ENCODE measurements at places on chromosomes 3 and 15.

GRCh38 chr3:62454916-62455315 lies 81.6 kb upstream of the FEZF2 start:
- no peaks in the 10 kb centered on the region for H3K27me3 ChIP-seq
- H3K4me3 ChIP-seq = no peak overlapping the region
- H3K27ac ChIP-seq = no peak overlapping the region
- no peak for DNase-seq
- H3K36me3 ChIP-seq = no peaks in the 10 kb centered on the region

GRCh38 chr15:60473135-60473534 lies 5.8 kb downstream of the ICE2 start:
- no peak for DNase-seq
- H3K4me3 ChIP-seq = no peak overlapping the region
- no peak overlapping the region for H3K27ac ChIP-seq
- no peaks in the 10 kb centered on the region for H3K27me3 ChIP-seq

- H3K4me1 ChIP-seq = no peaks in the 10 kb centered on the region
- no peak for DNase-seq
- no peaks in the 10 kb centered on the region for H3K27me3 ChIP-seq
- no peaks in the 10 kb centered on the region for H3K36me3 ChIP-seq
Observed at GRCh38 chr15:32861761-32862160, 144.0 kb downstream of the GREM1 start.

DNA sequence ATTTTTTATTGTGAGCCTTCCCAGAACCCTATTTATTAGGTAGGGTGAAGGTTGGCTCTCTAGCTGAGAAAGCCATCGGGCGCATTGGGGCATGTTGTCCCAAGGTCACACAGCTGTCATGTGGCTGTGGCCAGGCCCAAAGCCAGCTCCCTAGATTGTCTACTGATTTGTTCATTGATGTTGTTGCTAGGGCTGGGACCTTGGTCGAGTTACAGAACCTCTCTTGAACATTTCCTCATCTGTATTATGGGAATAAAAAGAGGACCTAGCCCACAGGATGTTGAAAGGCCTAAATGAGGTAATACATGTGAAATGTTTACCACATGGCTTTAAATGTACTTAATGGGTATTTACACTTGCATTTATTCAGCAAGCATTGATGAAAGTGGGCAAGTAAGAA lies 252.5 kb downstream of the SUCLG2 start:
- no peaks in the 10 kb centered on the region for H3K4me1 ChIP-seq
- no peaks in the 10 kb centered on the region for H3K27me3 ChIP-seq
- no peak overlapping the region for H3K4me3 ChIP-seq
- DNase-seq = no peak

GRCh38 chr15:68608206-68608843 lies 29.5 kb downstream of the CORO2B start:
- H3K36me3 ChIP-seq = no peaks in the 10 kb centered on the region
- H3K27ac ChIP-seq = no peak overlapping the region
- no peak for DNase-seq
- H3K4me3 ChIP-seq = no peak overlapping the region

GRCh38 chr15:25091421-25092158 lies 136.8 kb downstream of the SNRPN start:
- H3K4me1 ChIP-seq = no peaks in the 10 kb centered on the region
- no peak overlapping the region for H3K4me3 ChIP-seq
- H3K27me3 ChIP-seq = no peaks in the 10 kb centered on the region
- H3K27ac ChIP-seq = no peak overlapping the region
- no peak for DNase-seq

GRCh38 chr3:150421799-150422548 lies 13.9 kb downstream of the TSC22D2 start:
- no peak for DNase-seq
- H3K4me3 ChIP-seq = no peak overlapping the region
- H3K4me1 ChIP-seq = no peaks in the 10 kb centered on the region

- H3K4me1 ChIP-seq = no peaks in the 10 kb centered on the region
- no peak for DNase-seq
- H3K4me3 ChIP-seq = no peak overlapping the region
- H3K27me3 ChIP-seq = no peaks in the 10 kb centered on the region
Observed at GRCh38 chr15:88004399-88004798, 252.1 kb downstream of the NTRK3 start.

DNA sequence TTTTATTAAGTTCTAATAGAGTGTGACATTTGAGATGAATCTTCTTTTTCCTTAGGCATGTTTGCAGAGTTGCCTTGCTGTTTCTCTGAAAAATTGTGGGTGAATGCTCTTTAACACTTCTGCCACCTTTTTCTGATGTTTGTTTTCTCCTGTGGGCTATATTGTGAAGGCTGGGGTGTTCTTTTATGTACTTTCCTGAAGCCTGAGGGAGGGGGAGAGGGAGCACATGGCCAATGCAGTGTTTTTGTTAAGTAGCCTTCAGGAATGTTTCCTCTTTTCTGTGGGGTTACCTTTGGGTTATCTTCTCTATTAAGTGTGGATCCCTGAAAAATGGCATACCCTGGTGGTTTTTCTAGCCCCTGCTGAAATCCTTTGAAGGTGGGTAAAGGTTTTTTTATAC lies 50.2 kb downstream of the CMC1 start:
- H3K36me3 ChIP-seq = no peaks in the 10 kb centered on the region
- H3K27me3 ChIP-seq = no peaks in the 10 kb centered on the region
- H3K4me1 ChIP-seq = peaks cover 4% of the 10 kb centered on the region

Data from natural killer cell (primary cell).